ENCODE measurements at places on chromosomes 11 and 22.

DNA sequence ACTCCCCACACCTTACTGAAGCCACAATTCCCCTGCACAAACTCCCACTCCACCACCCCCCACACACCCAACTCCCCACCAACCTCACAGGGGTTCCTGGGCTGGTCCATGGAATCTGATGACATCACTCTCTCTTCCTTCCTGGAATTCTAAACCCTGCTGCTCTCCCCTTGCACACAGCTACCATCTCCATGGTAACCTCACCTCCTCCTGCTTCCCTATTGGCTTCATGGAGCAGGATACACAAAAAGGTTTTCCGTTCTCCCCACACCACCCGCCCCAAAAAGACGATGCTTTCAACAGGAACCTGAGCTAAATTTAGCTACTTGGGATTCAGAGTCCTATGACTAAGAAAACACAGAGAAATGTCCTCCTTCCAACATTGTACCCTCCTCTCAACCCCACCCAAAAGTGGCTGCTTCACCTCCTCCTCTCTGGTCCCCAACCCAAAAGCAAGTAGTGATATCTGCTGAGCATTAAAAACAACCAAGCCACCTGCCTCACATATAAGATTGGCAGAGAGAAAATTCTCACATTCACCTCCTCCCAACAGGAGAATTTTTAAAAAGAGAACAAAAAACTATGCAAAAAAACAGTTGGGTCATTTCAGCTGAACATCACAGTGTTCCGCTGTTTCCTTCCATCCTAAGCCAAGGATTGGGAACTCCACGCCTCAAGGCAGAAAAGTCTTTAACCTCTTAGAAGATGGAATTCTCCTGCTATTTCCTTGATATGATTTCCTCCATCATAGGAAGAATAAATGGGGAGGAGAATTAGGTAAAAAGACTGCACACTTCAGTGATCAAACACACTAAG is 66.9 kb downstream of the RBFOX2 start:
- peak; percentile 45 for DNase-seq

GRCh38 chr22:35334004-35334403 is 34.3 kb downstream of the TOM1 start:
- no peak for DNase-seq

DNA sequence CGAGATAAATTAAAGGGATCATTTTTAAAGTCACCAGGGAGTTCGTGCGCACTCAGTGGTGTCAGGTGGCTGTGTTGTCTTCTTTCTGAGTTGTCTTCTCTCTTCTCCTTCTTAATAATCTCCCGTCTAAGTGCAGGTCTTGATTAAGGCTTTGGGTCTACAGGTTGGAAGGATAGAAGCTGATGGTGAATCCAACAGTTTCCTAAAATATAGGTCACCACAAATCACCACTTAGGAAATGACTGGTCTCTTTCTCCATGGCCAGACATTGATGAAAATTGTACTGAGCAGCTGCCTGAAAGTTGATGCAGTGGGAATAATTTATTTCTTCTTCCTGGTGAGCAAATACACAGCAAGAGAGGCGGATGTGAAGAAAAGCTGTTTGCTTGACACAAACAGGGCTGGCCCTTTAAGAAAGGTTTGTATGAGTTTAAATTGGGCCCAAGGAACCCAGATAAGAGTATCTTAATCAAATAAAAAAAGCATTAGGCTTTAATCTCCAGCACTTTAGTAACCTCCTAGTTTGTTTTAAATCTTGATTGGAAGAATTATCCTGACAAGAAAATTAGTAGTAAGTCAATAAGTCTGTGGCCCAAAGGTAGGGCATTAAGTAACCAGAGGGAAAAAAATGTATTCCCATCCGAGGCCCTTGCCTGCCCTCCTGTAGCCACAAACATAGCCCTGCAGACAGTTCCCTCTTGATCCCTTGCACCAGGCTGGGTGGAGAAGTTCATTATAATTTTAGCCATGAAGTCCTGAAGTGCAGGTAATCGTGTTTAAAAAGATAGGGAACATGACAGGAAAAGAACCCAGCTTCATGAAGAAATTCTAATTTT is 245.8 kb downstream of the KIRREL3 start:
- DNase-seq, result no peak

DNA sequence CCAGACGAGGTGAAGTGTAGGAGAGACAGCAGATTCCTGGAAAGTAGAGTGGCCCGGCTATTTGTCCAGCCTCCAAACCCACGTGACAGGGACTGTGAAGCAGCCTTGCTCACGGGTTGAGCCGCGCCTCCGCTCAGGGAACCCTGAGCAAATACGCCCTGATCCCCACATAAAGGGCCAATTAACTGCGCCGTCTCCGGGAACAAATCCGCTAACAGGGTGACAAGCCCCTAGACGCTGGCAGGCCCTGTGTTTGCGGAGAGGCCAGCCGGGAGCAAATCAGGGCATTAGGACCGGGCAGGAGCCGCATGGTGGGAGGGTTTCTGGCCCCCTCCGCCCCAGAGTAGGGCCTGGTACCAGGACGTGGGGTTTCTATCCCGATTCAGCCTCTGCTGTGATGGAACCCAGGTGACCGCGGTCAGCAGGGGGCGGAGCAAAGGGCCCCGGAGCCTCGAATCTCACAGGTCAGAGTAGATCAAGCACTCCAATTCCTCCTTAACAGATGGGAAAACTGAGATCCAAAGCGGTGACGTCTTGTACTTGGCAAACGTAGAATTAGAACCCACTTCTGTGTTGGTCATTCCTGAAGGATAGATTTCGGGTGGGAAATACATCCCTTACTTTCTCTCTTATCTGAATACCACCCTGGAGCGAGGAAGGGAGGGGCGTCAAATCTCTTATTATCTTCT is 2.0 kb upstream of the ROBO3 start:
- no peak for DNase-seq

DNA sequence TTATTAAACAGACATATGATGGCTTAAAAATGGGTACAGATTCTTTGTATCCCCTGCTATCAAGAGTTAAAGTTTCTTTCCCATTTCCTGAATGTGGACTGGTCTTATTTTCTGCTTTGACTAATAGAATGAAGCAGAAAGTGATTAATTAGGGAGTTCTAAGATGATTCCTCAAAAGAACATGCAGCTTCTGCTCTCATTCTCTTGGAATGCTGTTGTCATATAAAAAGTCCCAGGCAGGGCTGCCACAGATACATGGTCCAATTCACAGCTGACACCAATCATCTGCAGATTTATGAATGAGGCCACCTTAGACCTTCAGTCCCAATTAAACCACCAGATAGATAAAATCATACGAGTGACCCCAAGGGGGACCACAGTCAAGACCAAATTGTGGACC is 844.5 kb upstream of the RAG2 start:
- no peak for DNase-seq

- DNase-seq, result no peak
Measured at GRCh38 chr11:100561323-100561722, 125.8 kb upstream of the ARHGAP42 start.
